ENCODE measurements at places on chromosomes 11 and 22.

- DNase-seq: peak; percentile 38
Measured at GRCh38 chr22:48053486-48053885, 1291.0 kb downstream of the TBC1D22A start.

DNA sequence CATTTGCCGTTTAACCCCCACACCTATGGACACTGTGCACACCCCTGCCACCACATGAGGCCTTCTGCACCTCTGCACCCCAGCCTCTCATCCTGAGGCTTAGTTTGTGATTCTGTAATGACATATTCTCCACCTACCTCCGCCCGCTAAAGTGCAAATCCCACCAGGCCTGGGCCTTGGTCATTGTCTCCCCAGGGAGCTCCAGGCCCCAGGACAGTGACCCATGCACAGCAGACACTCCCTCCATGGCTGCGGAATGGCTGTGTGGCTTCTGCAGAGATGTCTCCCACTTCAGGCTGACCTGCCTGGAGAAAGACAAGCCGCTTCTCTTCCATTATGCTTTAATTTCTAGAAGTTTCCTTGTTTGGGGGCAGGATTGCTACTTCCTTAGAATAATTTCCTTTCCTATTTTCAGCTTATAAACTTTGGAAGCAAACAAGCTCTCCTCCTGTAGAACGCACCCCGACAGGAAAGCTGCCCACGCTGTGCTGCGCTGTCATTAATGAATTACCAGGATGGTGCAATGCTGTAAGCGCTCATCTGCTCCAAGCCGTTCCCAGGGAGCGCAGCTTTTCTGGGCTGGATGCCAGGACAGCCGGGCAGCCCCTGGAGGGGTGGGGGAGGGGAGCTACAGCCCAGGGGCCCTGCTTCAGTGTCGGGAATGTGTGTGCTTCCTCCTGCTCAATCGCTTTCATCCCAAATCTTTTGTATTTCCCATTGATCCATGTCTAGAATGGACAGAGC, 618.0 kb downstream of the BRD1 start:
- peak; percentile 17 for DNase-seq

- peak; percentile 47 for DNase-seq
Measured at GRCh38 chr22:37639070-37639760, at the start of gene SH3BP1. TSS of gene SH3BP1 (plus strand) at chr22:37639669. CDS start at chr22:37639788, 119 bp downstream.

GRCh38 chr22:34294986-34295385, 374.7 kb upstream of the LARGE1 start:
- DNase-seq: no peak

DNA sequence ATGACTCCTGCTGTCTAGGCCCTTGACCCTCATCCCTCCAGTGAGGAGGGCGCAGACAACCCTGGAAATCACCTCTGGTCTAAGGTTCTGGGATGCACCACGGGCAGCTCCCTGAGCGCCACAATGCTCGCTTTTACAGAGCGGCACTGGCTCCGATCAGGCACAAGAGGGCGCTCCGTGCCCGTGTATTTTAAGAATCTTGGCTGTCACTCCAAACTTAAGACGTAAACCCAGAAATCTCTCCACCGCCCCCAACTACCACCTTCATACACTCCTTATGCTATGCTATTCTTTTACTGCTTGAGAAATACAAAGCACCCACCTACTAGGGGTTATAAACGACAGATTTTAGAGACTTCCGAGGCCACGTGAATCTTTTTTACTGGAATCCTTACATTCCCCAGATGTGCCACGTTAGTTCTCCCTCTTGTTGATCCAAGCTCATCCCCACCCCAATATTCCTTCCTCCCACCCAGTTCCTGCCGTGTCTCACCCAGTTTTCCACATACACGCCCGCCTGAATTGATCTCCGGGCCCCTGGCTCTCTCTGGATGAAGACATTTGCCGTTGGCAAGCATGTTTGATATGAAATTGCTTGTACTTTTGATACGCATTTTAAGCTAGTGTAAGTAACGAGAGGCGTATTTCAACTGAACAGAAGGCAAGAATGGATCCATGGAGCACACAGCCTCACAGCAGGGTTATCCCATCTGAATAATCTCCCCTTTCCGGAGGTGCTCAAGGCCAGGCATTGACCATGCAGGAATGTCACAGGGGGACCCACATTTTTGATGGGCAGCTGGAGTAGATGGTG, 453.5 kb downstream of the OPCML start:
- DNase-seq: peak; percentile 65

- no peak for DNase-seq
Measured at GRCh38 chr11:85165819-85166218, 461.3 kb downstream of the DLG2 start.

GRCh38 chr11:94089341-94089740, 39.3 kb upstream of the PANX1 start:
- no peak for DNase-seq

- peak; percentile 62 for DNase-seq
Measured at GRCh38 chr11:77198440-77198849, 70.4 kb downstream of the MYO7A start.

DNA sequence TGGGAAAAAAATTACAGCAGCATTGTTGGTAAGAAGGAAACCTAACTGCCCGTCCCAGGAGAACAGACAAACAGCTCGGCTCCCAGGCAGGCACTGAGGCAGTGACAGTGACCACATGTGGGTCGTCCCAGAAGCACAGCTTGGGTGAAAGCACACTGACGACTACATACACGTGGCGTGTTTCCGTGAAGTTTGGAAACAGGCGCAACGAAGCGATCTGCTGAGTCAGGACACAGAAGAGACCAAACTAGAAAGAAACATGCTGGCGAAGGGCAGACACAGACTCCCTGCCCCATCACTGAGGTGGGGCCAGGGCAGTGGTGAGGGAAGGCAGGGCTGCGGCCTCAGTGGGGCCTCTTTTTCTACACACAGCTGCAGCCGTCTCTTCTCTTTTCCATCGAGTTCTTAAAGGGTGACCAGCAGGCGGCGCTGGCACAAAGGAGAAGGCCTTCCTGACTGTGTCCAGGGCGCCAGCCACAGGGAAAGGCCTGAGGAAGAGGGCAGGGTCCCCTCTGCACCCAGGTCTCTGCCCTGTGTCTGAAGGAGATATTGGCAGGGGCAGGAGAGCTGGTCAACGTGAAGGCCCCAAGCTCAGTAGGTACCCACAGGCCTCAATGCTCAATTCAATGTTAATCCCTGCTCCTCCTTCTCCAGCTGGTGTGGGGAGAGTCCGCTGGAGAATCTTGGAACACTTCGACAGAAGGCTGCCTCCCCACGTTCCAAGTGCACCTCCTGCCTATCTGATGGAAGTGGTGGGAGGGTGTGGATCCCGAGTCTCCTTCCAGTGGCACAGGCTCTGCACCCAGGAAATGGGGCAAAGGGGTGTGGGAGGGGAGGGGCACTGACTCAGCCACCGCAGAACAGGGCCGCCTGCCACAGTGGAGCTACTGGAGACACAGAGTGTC, 19.9 kb downstream of the CARS1 start:
- DNase-seq: peak; percentile 81

- peak; percentile 90 for DNase-seq
Measured at GRCh38 chr11:72773291-72773690, 20.6 kb downstream of the STARD10 start.

DNA sequence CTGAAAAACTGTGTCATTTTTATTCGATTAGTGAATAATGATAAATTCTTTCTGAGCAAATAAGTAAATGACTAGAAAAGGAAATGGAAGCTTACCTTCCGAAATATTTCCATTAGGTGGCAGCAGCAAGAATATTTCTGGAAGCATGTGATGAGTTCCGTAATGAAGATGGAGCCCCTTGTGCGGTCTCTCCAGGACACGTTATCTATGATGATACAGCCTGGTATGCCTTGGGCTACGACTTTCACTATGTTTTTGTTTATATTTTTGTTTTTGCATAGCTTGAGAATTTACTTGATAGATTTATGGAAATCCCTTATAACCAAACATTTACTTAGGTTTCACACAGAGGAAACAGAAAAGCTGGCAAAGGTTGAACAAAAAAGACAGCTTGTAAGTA, 25.7 kb downstream of the CASP5 start:
- no peak for DNase-seq

GRCh38 chr11:66101066-66101464, 31.0 kb downstream of the PACS1 start:
- no peak for DNase-seq
